ENCODE measurements at places on chromosomes 5 and 9.
A peak's percentile ranks its signal among the peaks of the same experiment; 100 is the strongest.

GRCh38 chr5:6674886-6675285 is 38.3 kb upstream of the TENT4A start:
- DNase-seq = no peak

- DNase-seq = no peak
Observed at GRCh38 chr5:113054899-113055298, 78.3 kb downstream of the DCP2 start.

DNA sequence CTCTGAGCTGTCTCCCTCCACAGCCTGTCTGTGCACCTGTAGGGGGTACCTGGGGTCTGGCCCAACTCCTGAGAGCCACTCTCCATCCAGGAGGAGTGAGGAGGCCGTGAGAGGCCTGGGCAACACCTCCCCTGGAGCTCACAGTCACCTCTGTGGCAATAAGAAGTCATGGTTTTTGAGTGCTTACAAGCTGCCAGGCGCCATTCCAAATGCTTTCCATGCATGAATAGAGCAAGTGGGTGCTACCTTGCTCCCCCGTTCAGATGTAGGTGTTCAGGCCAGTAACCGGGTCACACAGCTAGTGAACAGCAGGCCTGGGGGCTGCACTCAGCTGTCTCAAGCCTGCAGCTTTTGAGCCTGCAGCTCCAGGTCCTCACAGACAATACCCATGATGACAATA is 30.6 kb downstream of the CORO2A start:
- no peak for DNase-seq

GRCh38 chr5:74507370-74508005 is 133.0 kb downstream of the ENC1 start:
- DNase-seq = no peak

GRCh38 chr5:42483472-42484154 is 60.4 kb downstream of the GHR start:
- DNase-seq = no peak

GRCh38 chr5:140498591-140498990 is 48.9 kb upstream of the EIF4EBP3 start:
- no peak for DNase-seq

DNA sequence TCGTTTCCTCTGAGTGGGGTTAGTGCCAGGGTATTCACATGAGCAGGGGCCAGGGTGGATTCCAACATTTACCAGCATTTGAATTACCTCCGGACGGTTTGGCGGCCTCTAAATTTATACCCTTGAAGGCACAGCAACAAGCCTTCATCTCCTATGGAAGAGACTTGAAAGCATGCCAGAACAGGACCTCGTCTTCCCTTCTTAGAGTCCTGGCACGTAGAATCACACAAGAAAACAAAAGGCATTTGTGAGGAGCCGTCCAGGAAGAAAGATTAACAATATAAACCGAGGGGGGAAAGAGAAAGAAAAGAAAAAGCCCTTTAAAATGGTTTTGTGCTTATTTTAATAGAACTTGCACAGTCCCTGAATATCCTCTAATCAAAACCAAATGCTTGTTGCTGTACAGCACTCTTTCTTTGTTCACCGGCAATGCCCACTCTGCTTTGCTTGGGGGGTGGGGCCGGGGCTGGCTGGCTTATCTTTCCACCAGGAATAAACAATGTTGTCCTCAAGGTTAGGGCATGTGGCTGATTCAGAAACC is 575.8 kb upstream of the ZNF462 start:
- peak; percentile 4 for DNase-seq
